GM12892 (cell line): ENCODE measurements at places on chromosomes 6 and 20.

- DNase-seq = no peak
Observed at GRCh38 chr6:20751293-20751935, 217.2 kb downstream of the CDKAL1 start.

GRCh38 chr20:62621251-62622110 is 20.8 kb upstream of the SLCO4A1 start:
- no peak for DNase-seq

DNA sequence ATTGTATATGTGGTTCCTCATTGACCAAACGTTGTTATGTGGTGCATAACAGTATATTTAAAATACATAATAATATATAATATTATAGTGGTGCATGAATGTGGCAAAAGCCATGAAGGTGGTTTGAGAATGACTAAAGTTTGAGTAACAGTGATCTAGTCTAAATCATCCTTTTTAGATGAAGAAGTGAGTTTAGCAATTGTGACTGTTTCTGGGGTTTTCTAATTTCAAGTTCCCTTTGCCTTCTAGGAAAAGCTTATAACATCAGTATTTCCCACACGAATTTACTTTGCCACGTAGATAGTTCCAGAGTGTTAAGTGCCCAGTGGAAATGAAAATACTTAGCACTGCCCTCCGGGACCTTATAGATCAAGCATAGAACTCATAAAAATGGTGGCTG is 40.9 kb downstream of the ARFGEF2 start:
- DNase-seq = no peak

GRCh38 chr20:46131396-46131795 is 13.3 kb downstream of the CD40 start:
- no peak for DNase-seq

DNA sequence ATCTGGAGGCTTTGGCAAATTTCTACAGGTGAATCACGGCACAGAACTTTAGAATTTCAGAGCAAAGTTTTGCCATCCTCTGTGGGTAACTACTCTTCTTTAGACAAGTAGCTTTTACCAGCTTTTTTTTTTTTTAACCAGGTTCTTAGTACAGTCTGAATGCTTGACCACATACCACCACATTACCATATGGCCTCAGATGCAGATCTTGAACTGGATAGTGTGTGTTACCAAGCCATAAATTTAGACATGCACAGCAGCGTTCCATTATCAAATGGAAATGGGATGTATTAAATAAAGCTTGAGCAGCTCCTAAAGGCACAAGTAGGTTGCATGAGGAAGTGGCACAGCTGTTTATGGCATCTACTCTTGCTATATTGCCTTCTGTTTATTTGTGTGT is 38.3 kb upstream of the PRSS16 start:
- no peak for DNase-seq

DNA sequence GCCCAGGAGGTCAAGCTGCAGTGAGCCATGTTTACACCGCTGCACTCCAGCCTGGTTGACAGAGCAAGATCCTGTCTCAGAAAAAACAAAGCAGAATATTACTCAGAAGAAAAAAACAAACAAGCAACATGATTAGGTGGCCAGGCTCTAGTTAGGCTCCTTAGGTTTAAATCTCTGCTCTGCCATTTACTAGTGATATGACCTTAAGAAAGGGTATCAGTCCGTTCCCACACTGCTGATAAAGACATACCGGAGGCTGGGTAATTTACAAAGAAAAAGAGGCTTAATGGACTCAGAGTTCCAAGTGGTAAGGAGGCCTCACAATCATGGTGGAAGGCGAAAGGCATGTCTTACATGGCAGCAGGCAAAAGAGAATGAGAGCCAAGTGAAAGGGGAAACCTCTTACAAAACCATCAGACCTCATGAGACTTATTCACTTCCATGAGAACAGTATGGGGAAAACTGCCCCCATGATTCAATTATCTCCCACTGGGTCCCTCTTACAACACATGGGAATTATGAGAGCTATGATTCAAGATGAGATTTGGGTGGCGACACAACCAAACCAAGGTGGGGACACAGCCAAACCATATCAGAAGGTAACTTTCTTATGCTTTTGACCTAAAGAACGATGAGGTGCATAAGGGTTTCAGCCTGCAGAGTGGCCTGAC is 2.4 kb upstream of the LTV1 start:
- no peak for DNase-seq

DNA sequence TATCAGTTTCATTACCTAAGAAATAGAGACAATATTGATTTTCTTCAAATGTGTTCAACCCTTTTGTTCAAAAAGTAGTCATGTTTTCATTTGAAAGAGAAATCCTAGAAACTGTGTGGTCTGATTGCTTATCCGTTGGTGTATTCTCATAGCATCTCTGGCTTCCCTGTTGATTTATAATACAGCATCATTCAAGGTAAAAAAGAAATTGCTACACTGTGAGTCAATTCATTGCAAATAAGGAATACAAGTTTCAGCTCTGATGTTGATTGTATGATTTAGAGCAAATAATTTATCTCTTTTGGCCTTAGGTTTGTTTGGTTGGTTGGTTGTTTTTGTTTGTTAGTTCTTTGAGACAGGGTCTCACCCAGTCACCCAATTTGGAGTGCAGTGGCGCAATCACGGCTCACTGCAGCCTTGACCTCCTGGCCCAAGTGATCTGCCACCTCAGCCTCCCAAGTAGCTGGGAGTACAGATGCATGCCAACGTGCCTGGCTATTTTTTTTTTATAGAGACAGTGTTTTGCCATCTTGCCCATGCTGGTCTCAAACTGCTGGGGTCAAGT is 185.5 kb upstream of the TNFAIP3 start:
- DNase-seq = no peak

- no peak for DNase-seq
Observed at GRCh38 chr20:40314278-40314677, 374.8 kb downstream of the MAFB start.

GRCh38 chr6:118903138-118903537 is 9.2 kb downstream of the ASF1A start:
- no peak for DNase-seq

DNA sequence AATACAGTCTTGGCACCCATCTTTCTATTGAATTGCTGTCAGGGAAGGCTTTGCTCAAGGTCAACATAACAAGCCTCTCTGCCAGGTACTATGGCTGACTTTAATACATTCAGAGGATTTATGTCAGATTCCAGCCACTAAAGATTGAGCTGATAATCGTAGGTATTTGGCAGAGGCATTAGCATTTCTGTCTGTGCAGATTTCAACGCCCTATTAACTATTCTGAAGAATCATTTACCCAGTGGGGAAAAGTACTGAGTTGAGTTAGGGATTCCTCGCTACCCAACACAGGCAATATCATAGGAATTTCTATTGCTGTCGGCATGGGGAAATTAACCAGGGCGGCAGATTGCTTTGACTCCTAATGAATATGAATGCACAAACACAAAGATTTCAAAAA is 233.7 kb upstream of the SPTLC3 start:
- DNase-seq = no peak

DNA sequence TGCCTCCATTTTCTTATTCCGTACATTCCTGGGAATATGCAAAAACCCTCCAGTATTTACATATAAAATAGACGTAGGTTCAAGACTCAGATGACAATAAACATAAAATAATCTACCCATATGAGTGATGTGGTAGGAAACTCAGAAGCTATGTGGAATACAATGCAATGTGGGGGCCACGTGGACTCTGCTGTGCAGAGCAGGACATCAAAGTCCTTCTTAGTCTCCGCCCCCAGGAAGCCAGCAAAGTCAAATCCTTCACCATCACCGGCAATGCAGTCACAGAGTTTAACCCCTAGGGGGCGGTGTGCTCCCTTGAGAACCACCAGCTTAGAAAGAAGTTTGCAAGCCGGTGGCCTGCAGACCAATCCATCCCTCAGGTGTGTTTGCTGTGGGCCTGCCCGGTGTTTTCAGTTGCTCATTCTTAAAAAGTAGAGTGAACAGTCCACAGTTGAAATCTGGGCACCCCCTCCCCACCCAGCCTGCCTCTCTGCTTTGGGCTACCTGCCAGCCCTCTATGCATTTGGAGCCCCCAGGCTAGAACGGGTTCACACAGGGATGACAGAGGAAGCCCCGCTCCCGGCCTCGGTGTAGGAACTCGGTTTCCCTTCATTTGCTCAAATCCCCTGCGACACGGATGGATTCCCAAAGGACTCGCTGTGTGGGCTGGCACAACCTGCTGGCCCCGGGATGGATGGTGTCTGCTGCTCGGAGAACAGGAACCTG is 59.9 kb downstream of the SULF2 start:
- DNase-seq = peak; percentile 66

DNA sequence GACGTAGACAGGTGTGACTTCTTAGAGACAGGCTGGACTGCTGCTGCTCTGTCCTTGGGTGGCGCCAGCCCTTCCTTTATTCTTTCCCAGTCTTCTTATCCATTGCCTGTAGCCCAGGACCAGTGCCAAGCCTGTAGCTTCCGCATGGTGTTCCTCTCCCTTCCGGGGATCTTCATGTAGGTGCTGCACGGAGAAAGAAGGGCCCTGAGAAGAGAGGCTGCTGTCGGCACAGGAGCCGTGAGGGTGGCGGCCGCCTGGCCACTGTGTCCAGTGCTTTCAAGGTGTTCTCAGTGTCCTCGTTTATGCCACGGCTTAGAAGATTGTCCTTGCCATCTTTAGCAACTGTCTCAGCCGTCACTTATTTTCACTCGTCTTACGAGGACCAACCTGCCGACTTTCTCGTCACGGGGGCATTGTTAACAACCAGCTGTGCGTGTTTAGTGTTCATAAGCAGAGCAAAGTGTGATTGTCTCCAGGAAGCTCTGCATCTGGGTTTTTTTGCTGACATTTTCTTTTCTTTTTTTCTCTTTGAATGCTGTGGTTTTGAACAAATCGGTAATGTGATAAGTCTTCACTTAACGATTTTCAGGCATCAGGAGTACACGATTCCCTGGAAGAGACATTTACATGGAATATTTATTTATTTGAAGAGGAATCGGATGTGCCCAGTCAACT is 61.2 kb downstream of the PPP1R14C start:
- DNase-seq = no peak

DNA sequence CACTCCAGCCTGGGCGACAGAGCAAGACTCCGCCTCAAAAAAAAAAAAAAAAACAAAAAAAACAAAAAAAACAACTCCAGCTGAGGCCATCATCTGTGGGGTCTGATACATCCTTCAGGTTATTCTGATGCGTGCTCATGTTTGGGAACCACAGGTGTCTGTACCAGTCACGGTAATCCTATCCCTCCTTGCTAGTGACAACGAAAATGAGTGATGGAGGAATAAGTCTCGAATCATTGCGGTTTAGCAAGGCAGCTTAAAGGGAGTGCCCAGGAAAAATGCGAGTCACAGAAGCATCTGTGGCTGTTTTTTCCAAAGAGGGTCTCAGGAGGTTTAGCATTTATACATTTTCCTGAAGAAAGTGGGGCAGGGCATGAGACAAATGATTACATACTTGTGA is 48.8 kb downstream of the MCUR1 start:
- DNase-seq = no peak

- no peak for DNase-seq
Observed at GRCh38 chr6:12151433-12151820, 138.7 kb upstream of the EDN1 start.

- DNase-seq = no peak
Observed at GRCh38 chr6:44564906-44565524, 177.5 kb downstream of the CDC5L start.
